ENCODE measurements at places on chromosomes 12 and 14. TPM values are rescaled to one million over a fixed set of nuclear protein-coding genes. Genes with fewer than 3 reads are reported as not detected.

PROX2 gene
- total RNA-seq = 0.11 TPM

BAZ2A gene
- total RNA-seq = 79.4 TPM

SYCP3 gene
- not detected for total RNA-seq

RD3L gene
- total RNA-seq = not detected

TMEM30B gene
- 1.3 TPM for total RNA-seq

SPIC gene
- not detected for total RNA-seq

BHLHE41 gene
- total RNA-seq = not detected

Data from activated CD4-positive, alpha-beta T cell treated with anti-CD3 and anti-CD28 coated beads for 36 hours (primary cell).